Bronchial epithelial cell (primary cell): ENCODE measurements at places on chromosomes 2 and 18. TPM values are rescaled to one million over a fixed set of nuclear protein-coding genes. Genes with fewer than 3 reads are reported as not detected.
A peak's percentile ranks its signal among the peaks of the same experiment; 100 is the strongest.

- no peak for DNase-seq
These were observed 16.7 kb upstream of the FAM228A start for GRCh38 chr2:24158131-24158530.

- DNase-seq, result no peak
These were observed 89.3 kb downstream of the VRK2 start for GRCh38 chr2:58135861-58136260.

The ASB18 gene
- total RNA-seq, result 0.38 TPM in 1 of 2 replicates, not detected in the other

GRCh38 chr2:40098786-40099470 lies 319.9 kb upstream of the THUMPD2 start:
- peak; percentile 81 for DNase-seq

- no peak for DNase-seq
These were observed 27.1 kb downstream of the STARD7 start for GRCh38 chr2:96181529-96181928.
